ENCODE measurements at places on chromosomes 4 and X.

DNA sequence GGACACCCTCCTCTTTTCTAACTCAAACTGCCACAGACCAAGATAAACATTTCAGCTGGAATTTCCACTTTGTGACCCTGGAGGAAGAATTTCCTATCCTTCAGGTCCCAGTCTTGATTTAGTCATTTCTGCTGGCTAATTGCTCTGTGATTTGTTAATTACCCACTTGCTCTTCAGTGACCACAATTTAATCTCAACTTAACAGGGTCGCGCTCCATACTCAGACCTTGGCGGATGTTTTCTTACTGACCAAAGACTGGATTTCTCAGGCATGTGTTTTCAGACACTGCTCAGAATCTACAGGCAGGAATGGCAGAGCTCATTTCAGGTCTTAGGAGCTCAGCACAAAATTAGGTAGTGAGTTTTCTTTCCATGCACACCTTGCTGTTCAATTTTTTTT is 188.9 kb downstream of the ASMT start:
- DNase-seq = no peak

DNA sequence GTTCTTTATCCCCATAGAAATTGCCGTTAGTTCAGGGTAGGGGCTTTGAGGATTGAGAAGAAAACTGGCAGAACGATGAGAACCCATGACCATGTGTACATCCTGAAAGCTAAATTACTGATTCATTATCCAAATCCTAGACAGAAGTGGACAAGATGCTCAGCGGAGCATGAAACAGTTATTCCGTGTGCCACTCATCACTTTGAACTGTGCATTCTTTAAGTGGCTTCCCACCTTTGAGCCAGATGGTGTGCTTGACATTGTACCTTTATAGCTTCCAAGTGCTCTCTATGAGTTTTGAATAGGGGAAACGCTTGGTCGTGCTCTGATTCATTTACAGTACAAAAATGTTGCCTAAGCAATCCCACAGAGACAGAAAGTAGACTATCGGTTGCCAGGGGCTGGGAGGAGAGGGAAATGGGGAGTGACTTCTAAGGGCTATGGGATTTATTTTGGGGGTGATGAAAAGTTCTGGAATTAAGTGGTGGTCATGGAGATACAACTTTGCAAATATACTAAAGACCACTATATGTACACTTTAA is 100.0 kb downstream of the DOCK11 start:
- DNase-seq = no peak

GRCh38 chr4:59956366-59956765 is 1243.8 kb upstream of the ADGRL3 start:
- no peak for DNase-seq

GRCh38 chr4:24949970-24950369 is 37.1 kb upstream of the CCDC149 start:
- no peak for DNase-seq

- DNase-seq = peak; percentile 39
Observed at GRCh38 chrX:47384502-47384901, 14.1 kb downstream of the ZNF157 start.

- no peak for DNase-seq
Observed at GRCh38 chr4:17366496-17366895, 145.4 kb downstream of the QDPR start.

GRCh38 chr4:71360844-71361243 is 22.0 kb downstream of the SLC4A4 start:
- no peak for DNase-seq

DNA sequence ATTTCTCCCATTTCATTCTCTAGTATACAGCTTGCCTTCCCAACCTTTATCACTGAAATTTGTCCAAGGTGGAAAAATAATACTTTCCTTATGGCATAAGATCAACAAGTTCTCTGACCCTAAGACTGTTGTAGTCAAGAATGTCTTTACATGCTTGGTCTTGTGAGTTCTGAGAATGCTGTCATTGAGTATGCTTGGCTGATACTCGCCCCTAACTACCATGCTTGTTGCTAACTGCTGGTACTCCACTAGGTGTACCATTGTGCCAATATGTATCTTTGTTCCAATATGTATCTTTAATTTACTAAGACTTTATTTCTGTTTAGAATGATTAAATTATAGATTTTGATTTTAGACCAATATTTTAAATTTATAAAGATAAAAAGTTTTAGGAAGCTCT is 796.4 kb downstream of the PCDH7 start:
- DNase-seq = no peak

DNA sequence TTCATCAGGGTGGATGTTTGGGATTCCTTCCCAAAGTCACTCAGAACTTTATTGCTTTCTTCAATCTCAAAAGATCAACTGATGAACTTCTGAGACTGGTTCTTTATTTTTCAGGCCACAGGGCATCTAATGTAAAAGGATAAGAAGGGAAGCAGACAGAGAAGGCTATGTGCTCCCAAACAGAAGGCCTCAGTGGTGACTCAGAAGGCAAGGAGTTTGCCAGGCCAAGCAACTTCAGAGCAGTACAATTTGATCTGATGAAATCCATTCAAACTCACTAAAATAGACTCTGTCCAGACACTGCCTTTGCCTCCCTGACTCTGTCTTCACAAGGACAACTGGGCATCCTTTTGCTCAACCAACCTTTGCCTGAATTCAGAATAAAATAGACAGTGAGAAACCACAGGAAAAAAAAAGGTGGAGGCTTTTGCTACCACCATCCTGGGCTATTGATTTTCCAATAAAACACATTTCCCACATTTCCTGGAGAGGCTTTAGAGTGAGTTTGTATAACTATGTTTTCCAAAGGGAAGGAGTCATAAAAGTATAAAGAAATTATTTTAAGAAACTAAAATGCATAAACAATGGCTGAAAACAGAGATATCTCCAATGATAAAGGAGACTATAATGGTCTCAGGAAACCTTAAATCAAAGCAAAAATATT is 55.2 kb downstream of the ARHGEF6 start:
- DNase-seq = no peak

- DNase-seq = no peak
Observed at GRCh38 chrX:49209434-49210251, 9.7 kb upstream of the SYP start.
